Stimulated activated CD8-positive, alpha-beta memory T cell treated with anti-CD3 and anti-CD28 coated beads, Interleukin-15, amount 100 ng/mL, for 1 hour (primary cell): ENCODE measurements at places on chromosomes 7 and 10.
A peak's percentile ranks its signal among the peaks of the same experiment; 100 is the strongest.

DNA sequence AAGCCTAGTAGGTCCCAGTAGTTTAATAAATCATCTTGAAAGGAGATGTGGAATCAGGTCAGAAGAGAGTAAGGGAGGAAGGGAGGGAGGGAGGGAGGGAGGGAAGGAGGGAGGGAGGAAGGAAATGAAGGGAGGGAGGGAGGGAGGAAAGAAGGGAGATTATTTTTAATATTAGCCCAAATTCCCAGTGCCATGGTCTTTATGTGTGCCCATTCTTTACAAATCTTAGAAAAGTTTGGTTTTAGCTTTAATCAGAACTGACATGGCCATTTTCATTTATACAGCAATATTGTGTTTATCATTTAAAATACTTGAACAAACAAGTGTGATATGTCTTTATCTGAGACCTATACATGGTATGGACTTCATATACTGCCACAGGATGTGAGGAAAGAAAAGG, 86.8 kb downstream of the GAD2 start:
- DNase-seq: no peak

DNA sequence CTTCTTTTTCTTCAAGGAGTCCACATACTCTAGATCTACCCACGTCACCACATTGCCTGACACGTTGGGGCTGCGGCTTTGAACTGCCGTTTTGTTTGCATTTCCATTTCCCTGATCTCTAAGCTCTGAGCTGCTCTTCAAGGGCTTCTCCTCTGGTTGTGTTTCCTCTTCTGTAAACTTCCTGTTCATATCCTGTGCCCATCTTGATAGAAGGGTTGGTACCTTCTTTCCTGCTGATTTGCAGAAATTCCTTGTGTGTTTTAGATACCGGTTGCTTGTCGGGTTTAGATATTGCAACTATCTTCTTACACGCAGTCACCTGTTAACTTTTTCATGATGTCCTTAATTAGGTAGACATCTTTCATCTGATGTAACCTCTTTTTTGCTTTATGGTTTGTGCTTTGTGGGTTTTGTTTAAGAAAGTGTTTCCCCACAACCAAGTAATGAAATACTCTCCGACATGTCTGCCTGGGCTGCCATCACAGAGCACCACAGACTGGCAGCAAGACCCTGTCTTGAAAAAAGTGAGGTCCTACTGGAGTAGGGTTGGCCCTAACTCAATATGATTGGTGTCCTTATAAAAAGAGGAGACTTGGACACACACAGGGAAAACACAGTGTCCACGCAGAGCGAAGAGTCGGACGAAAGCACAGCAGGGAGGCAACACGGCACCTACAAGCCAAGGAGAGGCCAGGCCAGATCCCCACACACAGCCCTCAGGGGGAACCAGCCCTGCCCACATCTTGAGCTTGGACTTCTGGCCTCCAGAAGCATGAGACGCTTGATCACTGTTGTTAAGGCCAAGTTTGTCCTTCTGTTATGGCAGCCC, 99.1 kb upstream of the PDGFA start:
- peak; percentile 50 for DNase-seq

GRCh38 chr7:16688249-16688648, 42.3 kb downstream of the BZW2 start:
- DNase-seq: no peak

- no peak for DNase-seq
Measured at GRCh38 chr10:7130191-7130911, 280.5 kb downstream of the SFMBT2 start.

DNA sequence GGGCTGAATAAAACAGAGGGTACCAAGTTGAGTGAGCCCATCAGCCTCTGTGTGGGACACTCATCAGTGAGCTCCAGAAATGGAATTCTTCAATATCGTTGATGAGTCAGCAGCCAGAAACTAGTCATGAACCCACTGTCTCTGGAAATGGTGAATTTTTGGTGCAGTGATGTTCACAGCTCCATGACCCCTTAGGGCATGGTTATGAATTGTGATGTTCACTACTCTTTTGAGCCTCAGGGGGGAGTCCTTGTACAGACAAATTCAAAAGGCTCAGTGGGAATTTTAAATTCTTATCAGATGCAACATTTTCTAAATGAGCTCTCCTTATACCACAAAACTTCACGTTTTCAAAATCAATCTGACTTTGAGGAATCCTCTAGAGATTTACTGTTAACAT, 335.7 kb downstream of the PHTF2 start:
- DNase-seq: no peak

DNA sequence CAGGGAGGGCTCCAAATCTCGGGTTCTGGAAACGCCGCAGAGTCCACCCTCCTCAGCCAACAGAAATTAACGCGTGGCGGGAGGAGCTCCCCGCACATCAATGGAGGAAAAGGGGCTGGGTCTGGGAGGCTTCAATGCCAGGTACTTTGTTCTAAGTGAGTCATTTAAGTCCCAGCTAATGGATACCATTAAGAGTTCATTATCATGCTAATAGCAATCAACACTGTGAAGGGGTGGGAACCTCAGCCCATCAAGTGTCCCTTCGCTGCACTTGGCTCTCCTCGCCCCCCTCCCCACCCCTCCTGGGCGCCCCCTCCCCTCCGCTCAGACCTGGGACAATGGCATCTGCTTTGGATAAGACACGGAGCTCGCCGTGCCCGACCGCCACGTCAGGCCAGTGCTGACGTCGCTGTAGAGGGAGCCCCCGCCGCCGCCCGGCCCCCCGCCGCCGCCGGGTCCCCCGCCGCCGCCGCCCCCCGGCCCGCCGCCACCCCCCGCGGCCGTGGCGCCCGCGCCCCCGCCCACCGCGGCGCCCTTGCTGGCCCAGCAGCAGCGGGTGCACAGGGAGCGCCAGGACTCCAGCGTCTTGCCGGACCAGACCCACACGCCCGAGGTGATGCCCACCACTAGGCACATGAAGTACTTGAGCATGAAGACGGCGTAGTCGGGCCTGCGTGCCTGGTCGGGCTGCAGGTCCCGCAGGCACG, 2.9 kb downstream of the FZD8 start:
- no peak for DNase-seq

GRCh38 chr10:7525314-7526016, 114.6 kb upstream of the SFMBT2 start:
- DNase-seq: peak; percentile 36

DNA sequence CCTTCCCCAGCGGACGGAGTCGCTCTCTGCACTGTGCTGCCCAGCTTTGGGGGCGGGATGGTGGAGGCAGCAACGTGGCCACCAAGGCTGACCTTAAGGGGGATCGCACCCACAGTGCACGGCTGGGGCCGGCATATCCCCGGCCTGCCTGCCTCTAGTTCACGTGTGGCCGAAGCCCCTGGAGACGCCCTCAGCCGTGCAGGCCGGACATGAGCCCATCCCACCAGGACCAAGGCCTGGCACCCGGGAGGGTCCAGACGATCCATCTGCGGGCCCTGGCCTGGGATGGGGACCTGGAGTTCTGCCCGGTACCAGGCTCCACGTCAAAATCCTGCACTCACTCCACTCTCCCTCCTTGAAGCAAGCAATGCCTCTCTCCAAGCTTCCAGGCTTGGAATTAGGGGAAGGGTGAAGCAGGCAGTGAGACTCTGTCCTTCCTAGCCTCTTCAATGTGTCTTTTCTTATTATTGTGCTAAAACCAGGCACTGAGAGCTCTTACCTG, 520.8 kb downstream of the REEP3 start:
- no peak for DNase-seq

GRCh38 chr7:2601065-2601464, 30.7 kb upstream of the TTYH3 start:
- no peak for DNase-seq

- no peak for DNase-seq
Measured at GRCh38 chr7:112160130-112160770, 45.9 kb downstream of the DOCK4 start.

GRCh38 chr7:155153676-155154075, 83.6 kb downstream of the HTR5A start:
- no peak for DNase-seq

GRCh38 chr7:36153571-36154097, 580 bp downstream of the EEPD1 start:
- DNase-seq: no peak

- DNase-seq: no peak
Measured at GRCh38 chr7:55177589-55178261, 158.9 kb downstream of the EGFR start.

- no peak for DNase-seq
Measured at GRCh38 chr7:100568896-100569844, 4.5 kb downstream of the SAP25 start.

DNA sequence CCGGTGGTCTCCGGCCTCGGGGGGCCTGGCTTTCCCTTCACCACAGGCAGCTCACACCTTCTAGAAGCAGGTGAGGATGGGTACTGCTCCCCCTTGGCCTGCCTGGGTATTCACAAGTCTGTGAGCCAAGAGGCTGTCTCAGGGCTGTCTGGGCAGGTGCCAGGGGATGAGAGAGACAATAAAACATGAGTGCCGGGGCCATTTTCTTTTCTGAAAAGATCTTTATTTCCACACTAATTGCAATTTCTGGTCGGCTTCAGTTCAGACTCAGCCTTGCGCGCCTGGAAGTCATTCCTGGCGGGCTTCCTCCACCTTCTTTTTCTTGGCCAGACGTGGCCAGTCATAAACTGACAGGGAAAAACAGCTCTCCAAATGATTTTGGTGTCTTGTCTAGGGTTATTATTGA, 171.2 kb downstream of the ARHGAP12 start:
- no peak for DNase-seq

DNA sequence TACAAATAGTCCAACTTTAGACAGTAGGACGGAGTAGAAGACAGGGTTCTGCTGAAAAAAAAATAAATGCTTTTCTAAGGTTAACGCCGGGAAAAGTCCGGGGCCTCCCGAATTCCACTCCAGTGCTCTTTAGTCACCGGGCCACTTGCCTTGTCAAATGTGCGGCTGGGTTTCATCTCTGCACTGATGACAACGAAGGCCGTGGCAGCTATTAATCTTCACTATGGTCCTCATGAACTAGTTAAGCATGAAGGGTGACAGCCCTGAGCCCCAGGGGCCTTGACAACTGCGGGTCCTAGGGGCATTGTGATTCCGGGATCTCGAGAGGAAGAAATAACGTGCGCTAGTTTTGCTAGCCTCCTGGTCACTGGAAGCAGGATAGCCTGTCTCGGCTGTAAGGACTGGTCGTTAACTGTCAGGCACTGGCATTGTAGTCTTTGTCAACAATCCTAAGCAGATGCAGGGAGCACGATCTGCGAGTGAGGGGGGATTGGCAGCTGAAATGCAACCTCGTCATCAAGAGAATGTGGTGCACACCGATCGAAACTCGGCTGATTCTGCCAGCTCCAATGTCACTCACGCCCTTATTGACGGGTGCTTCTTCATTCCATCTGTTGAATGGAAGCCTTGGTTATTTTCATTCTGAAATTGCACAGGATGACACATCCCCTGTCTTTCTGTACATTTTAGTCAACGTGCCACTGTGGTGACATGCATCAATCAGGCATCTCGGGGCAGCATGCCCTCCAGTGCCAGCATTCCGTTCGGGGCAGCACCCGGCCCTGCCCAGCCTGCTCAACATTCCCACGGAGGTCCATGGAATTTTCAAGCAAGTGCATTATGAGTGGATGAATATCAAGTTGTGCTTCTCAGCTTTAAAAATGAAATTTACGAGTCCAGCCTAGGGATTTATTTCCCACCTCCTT, 51.6 kb upstream of the MGMT start:
- no peak for DNase-seq

- DNase-seq: no peak
Measured at GRCh38 chr7:44081266-44081748, 1.0 kb downstream of the POLM start.

DNA sequence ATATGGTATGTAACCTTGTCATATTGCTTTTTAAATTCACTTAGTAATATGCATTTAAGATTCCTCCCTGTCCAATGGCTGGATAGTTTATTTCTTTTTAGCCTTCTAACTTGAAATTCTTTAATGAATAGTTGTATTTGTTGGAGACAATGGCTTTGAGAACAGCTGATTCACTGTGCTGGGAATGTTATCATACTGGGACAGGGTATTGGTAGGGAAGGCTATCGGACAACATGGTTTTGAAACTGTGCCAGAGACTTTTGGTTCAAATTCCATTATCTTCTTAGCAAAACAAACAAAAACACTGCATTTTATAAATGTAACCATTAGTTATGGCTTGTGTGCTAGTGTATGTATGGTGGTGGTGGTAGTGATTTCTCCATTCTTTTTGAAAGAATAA, 517.1 kb upstream of the ANKRD30A start:
- no peak for DNase-seq

- no peak for DNase-seq
Measured at GRCh38 chr10:50497758-50498157, 126.0 kb downstream of the SGMS1 start.

GRCh38 chr7:135414208-135414607, 95.7 kb downstream of the CNOT4 start:
- DNase-seq: no peak

DNA sequence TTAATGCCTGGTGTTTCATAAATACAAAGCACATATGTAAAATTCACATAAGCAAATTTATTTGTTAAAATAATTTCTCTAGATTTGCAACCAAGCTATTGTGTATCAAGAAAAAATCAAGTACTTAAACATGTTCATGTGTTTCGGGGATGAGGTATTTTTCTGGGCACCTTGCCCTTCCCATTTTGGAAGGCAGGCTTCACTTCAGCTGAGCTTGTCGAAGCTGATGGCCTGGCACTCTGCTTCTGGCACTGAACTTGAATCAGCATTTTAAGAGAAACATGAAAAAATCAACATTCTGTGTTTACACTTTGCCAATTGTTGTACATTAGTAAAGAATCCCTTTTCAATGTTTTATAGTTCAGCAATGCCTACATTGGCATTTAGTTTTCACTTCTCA, 179.1 kb upstream of the STEAP4 start:
- no peak for DNase-seq

- DNase-seq: no peak
Measured at GRCh38 chr10:7362471-7362870, 48.4 kb downstream of the SFMBT2 start.

GRCh38 chr10:8095959-8096358, 41.5 kb downstream of the GATA3 start:
- DNase-seq: no peak
